Heart right ventricle (tissue), 16 donors: ENCODE measurements at places on chromosomes 12 and 14. TPM values are rescaled to one million over a fixed set of nuclear protein-coding genes. Genes with fewer than 3 reads are reported as not detected.

GRCh38 chr12:40393026-40393425 lies 168.2 kb downstream of the LRRK2 start:
- DNase-seq, result no peak

DNA sequence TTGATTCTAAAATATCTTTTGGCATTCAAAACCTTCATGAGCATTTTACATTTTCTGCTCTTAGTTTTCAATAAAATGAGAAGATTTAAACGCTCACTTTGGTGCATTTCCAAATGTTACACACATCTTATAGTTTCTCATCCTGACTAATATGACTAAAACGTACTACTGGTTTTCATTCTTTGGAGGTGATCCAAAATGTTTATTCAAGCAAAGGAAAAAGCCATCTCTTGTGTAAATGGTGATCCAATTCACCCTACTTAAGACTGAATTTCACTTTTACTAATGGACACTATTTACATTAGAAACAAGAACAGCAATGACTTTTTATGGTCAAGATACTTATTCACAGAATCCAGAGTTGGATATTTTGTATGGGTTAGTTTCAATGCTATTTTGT lies 86.6 kb downstream of the KITLG start:
- DNase-seq, result no peak

Gene AQP6
- not detected for total RNA-seq

Gene TMEM117
- 5.9 TPM for total RNA-seq

- DNase-seq, result no peak
These were observed 50.9 kb downstream of the MVK start for GRCh38 chr12:109624467-109624866.

Gene FOXJ2
- 22.6 TPM for total RNA-seq

GRCh38 chr12:1530592-1531152 lies 63.7 kb downstream of the FBXL14 start:
- no peak for DNase-seq

- DNase-seq, result no peak
These were observed 64.9 kb downstream of the FBXO34 start for GRCh38 chr14:55336162-55336561.

Gene IAPP
- total RNA-seq, result not detected

- no peak for DNase-seq
These were observed 39.8 kb upstream of the PTGDR start for GRCh38 chr14:52227619-52228222.

GRCh38 chr12:119660076-119660475 lies 7.9 kb upstream of the PRKAB1 start:
- no peak for DNase-seq

Gene KRT1
- total RNA-seq, result not detected

Gene VDR
- 0.15 TPM for total RNA-seq

Gene SRRM4
- total RNA-seq, result 0.37 TPM

GRCh38 chr14:38389681-38390080 lies 133.8 kb upstream of the CLEC14A start:
- no peak for DNase-seq

- DNase-seq, result no peak
These were observed 22.9 kb downstream of the KIF21A start for GRCh38 chr12:39420043-39420442.

Gene ART4
- 3.4 TPM for total RNA-seq

Gene FERMT2
- total RNA-seq, result 175 TPM

DNA sequence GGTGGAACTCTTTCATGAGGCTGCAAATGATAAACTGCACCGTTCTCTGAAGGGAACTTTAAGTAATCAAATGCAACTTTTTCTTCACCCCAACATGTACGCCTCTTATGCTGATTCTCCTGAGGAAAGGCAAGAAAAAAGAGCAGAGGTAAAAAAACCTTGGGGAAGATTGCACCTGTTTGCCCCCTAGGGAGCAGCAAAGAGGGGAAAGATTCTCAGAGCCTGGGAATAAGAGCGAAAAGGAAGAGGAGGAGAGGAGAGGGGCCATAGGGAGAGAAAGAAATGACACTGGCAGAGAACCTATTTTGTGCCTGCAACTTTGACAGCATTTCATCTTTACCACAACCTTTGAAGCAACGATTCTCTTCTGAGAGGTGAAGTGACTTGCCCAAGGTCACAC lies 254.6 kb downstream of the KSR2 start:
- DNase-seq, result no peak

GRCh38 chr14:105072892-105073719 lies 7.9 kb upstream of the GPR132 start:
- no peak for DNase-seq

- DNase-seq, result no peak
These were observed 77.0 kb upstream of the FGD4 start for GRCh38 chr12:32322354-32322753.

DNA sequence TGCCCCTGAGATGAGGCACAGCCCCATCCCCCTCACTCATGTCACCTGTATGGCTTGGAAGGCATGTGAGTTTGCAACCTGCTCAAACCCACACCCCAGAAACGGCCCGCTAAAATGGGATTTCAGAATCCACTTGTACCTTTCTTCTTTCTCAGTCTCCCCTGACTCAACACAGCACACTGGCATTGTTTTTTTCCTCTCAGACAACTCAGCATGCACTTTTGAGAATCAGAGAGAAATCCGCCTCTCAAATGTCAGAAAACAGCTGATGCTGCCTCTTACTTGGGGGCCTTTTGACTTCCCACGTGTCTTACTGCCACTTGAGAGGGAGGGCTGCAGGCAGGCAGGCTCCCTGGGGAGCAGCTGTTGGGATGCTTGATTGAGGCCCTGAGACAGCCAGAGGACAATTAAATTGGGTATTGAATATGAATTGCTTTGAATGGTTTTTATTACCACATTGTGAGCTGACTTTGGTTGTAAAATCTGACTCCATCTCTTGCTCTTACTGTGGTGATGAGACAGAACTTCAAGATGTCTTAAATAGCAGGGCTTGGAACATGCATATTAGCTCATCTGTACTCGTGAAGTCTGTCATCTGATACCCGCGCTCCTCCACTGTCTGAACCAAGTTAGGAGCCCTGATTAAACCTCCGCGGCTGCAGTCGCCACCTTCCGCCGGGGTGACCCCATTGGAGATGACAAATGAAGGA lies 96.6 kb downstream of the APAF1 start:
- DNase-seq, result no peak

DNA sequence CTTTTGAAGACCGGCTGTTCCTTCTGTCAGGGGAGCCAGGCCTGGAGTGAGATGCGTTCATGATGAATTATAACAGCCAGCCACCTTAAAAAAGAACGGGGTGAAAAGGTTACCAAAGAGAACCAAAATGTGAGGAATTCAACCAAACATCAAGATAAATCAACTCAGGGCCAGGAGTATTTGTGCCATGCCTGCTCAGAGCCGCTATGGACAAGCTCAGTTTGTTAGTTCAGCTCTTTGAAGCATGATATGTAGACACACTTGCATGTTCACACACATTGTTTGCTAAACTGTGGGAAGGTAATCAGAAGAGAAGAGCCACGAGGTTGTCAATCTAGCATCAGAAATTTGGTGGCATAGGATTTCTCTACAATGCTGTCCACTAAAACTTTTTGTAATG lies 367.4 kb upstream of the TBX3 start:
- no peak for DNase-seq

DNA sequence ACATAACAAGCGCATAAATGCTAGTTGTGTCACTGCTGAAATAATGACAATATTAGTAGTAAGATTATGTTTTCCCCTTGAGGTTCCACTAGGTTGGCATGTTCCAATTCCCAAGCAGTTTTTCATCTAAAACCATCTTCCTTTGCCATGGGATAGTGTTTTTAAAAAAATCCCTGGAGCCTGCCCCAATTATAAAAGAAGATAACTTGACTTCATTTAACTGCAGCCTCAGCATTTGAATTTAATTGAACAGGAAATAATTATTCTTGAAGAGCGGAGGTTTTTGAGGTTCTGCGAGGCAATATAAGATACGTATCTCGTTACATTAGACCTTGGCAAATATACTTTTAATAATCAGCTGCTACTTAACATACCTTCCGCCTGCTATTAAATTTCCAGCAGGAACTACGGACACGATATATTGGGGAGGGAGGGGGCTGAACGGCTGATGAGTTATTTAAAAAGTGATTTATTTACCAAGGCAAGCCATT lies 65.2 kb upstream of the HSPB8 start:
- no peak for DNase-seq

DNA sequence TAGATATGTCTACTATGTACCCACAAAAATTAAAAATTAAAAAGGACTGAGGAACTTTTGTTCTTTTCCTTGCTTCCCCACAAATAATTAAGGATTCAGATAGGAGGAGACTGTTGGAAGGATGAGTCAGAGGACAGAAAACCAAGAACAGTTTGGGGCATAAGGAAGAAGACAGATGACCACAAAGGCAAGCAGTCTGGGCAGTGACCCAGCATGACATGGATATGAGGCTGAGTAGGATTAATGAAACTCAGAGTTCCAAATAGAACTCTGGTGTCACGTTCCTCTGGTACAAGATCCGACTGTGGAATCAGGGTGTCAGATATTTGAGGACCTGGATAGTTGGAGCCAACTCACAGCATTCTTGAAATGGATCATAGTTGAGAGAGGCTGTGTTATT lies 89.3 kb upstream of the SLC38A4 start:
- no peak for DNase-seq

DNA sequence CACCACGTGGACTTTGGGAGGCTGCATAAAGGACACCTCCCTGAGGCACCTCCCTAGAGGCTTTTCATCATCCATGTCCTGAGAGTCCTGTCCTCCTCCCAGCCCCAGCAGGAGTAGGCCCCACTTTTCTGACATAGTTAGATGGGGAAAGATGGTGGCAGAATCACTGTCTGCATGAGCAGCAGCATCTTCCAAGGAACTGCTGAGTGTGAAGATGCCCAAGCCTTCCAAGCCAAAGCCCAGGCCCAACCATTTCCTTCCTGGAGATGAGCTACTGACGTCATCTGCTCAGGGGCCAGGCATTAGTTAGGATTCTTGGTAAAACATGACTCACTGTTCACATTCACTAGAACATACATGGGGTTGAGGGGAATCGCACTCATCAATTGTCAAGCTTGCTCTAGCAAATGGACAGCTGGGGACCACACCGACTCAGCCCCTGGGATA lies 37.3 kb downstream of the VDR start:
- DNase-seq, result no peak

DNA sequence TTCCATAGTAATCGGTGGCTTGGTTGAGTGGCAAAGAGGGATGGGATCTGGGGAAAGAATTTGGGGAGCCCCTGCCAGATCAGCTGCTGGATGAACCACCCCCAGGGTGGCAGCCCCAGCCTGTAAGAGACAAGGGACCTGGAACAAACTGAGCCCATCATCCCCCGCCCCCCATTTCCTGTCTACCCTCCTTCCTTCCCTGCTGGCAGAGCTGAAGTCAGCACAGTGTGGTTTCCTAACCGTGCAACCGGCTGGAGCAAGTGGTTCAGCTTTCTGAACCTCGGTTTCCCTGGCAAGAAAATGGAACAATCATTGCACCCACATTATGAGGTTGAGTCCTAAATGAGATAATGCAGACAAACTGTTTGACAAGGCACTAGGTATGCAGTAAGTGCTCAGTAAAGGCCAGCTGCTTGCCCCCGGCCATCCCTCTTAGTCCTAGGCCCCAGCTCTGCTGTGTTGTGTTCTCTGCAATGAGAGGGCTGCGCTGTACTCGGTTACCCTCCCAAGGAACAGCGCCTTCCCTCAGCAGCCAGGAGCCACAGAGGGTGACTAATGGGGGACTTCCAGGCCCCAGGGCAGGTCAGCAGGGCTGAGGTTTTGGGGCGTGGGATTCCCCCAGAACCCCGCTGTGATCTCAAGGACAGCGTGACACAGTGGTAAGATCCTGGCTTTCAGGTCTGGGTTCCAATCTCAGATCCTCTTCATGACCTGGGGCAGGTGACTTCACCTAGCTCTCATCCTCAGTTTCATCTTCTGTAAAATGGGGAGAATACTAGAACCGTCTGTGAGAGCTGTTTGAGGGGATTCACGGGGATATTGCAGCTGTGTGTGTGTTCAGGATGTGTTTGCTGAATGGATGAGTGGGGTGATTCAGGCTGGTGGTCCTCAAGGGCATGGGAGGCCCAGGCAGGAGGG lies 16.5 kb downstream of the SELPLG start:
- no peak for DNase-seq

DNA sequence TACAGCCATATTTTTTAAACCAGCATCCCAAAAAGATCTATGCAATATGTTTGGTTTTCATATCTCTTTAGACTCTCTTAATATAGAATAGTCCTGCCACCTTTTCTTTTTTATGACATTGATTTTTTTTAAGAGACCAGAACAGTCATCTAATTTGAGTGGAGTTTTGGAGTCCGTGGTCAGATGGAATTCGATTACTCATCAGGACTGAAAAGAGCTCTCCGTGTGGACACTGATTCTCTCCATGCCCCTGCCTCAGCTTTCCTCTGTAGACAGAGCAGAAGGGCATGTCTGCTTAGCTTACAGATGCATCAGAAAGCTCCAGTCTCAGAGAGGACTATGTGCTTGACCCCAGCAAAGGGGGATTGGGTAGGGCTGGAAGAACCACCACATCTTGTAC lies 27.8 kb downstream of the SMCO2 start:
- DNase-seq, result no peak

- no peak for DNase-seq
These were observed 36.9 kb downstream of the BCL11B start for GRCh38 chr14:99234961-99235571.

GRCh38 chr12:9256341-9256740 lies 48.1 kb upstream of the PZP start:
- DNase-seq, result no peak

DNA sequence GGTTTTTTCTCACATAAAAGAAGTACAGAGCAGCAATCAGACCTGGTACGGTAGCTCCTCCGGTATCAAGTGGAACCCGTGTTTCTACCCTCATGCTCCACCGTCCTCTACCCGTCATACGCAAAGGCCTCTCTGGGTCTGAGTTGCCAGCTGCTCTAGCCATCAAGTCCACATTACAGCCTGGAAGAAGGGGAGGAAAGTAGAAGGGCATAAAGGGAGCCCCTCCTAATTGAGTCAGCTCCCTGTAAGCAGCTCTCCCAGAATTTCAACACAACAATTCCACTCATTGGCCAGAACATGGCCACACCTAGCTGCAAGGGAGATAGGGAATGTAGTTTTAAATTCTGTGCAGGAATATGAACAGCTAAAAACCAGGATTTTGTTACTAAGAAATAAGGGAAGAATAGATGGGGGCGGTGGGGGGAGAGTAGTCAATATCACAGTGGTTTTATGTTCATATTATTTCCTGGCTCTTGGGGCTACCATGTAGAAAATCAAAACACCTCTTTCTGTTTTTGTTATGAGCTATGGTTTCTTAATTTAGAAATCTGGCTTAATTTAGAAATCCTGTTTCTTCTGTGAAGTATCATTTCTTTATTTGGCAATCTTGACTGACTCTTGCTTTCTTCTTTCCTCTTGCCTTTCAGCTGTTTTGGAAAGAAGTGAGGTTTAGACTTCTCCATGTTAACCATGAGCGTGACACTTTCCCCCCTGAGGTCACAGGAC lies 103.9 kb downstream of the AKAP6 start:
- no peak for DNase-seq

GRCh38 chr14:84098261-84098660 lies 1431.7 kb upstream of the FLRT2 start:
- DNase-seq, result no peak

DNA sequence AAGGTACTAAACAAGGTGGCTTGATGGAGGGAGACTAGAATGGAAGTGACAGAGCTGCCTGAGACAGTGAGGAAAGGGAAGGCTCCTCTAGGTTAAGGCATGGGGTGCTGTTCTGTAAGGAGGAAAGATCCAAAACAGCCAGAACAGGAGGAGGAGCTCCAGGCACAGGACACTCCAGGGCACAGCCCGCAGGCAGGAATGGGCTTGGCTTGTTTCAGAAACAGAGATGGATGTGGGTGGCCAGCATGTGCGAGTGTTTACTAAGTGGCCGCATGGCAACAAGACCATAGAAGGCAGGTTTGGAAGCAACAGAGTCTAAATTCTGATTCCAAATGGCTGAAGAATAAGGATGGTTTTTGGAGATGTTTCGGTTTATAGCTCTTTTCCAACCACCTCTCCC lies 889.1 kb downstream of the AACS start:
- no peak for DNase-seq
